Neuronal stem cell (in vitro differentiated cells): ENCODE measurements at places on chromosomes 11 and 22.

GRCh38 chr11:17224727-17225126 lies 16.9 kb upstream of the PIK3C2A start:
- DNase-seq: no peak

- no peak for DNase-seq
These were observed 10.6 kb downstream of the TMPRSS13 start for GRCh38 chr11:117918366-117919255.

DNA sequence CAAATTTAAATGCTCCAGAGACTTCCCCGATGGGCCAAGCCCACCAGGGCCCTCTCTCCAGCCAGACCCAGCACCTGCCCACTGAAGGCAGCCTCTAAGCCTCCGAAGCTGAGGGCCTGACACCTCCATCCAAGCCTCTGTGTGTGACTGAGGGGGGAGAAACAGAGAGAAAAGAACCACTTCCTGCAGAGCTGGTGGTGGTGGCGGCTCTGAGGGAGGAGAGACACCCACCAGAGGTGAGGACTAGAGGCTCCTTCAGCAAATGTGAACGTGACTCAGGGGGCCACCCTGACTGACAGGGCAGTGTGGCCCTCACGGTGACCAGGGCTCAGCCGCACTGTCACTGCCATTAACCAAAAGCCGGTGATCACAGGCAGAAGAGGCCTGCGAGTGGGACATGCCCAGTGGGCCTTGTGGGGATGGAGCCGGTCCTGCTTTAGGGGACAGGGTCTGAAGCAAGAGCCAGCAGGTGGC lies 31.0 kb upstream of the CD5 start:
- no peak for DNase-seq

DNA sequence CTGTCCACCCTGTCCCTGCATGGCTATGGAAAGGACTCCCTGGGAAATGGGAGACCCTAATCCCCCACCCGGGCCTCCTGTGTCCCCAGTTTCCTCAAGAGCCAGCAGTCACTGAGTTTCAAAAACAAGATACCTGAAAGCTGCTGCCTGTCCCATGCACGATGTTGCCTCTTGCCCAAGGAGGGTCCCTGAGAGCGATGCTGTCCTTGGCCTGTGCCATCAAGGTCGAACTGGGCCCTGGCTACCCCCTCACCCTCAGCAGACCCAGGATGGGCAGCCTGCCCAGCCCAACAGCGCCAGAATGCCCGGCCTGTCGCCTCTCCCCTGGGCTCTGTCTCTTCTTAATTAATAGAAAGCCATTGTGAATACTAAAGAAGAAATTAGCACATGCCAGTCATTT lies 104.5 kb upstream of the LMO1 start:
- DNase-seq: no peak

DNA sequence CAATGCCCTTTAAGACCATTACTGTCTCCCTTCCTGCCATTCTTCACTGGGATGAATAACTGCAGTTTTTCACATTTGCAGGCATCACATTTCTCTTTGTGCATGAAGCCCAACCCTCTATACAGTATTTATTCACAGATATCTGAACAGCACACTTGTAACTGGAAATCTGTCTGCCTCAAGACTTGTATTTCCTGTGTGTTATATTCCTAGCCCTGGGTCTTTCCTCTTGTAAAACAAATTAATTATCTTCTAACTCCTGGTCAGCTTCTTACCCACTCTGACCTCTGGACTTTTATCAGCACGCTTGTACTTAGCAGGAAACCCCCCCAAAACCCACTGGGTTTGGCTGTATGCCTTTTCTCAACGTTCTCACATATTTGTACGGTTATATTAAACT lies 2.0 kb downstream of the CSRP3 start:
- DNase-seq: no peak

GRCh38 chr11:116234989-116235568 lies 537.7 kb downstream of the BUD13 start:
- no peak for DNase-seq

DNA sequence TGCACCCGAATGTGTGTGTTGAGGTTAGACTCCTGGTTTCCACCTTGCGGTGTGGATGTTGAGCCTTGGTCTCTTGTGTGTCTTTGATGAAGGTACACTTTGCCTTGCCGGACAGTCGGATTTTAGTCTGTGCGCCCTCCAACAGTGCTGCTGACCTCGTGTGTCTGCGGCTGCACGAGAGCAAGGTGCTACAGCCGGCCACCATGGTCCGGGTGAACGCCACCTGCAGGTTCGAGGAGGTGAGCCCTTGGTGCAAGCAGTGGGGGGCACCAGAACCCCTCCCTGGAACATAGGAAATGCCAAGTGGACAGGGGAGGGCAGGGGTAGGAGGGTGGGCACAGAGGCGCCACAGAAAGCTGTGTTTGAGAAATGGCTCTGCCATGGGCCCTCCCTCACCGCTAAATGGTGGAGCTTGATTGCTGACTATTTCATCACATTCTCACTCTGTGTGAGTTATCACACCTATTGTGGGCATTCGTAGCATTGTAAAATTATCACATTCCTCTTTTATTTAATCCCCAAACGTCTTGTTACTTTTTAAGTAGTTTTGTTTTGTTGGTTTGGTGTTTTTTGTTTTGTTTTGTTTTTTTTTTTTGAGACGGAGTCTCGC lies 26.4 kb upstream of the PANX2 start:
- no peak for DNase-seq

DNA sequence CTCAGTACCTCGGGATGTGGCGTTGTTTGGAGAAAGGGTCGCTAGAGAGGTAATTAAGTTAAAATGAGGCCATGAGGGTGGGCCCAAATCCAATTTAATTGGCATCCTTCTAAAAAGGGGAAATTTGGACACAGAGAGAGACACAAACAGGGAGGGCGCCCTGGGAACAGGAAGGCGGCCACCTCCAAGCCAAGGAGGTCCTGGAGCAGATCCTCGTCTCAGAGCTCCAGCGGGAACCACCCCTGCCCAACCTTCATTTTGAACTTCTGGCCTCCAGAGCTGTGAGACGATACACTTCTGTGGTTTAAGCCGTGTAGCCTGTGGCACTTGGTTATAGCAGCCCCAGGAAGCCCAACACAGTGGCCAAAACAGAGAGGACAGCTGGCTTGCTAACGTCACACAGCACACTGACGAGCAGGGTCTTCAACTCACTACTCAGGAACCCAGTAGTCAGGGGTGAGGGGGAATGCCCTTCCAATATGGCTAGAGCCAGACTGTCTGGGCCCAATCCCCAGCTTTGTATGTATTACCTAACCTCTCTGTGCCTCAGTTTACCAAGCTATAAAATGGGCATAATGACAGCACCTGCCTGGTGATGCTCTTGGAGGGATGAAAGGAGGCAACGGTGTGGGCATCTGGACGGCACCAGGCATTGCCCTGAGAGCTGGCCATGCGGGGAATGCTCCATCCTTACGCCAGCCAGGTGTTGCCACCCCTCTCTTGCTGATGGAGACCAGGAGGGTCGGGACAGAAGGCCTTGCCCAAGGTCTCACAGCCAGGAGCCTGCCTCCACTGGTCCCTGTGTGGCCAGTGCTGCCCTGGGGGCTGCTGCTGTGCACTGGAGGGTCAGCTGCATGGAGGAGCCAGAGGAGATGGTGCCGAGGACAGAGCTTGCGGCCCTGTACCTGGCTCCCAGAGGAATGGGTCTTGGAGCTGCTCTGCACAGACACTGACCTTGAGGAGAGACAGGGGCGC lies 53.3 kb upstream of the LINC01488 start:
- no peak for DNase-seq

DNA sequence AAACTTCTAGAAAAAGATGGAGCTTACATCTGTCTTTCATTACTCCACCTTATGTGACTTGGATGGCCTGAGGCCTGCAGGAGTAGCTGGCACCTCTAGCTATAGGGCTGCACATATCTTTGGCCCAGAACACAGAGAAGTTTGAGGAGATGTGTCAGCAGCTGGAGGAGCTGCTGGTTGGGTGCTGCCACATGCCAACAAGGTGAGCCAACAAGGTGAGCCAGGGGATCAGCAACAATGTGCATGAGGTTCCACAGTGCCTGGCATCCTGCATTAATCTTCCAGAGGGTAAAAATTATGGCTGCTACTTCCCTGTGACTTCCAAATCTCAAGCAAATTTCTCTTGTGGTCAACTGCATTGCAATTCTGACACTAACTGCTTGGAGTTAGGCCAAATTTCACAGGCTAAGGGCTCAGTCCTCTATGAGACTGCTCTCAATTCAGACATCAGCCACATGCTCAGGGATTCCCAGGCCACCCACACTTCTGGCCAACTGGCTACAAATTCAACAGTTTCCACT lies 16.0 kb downstream of the RBM7 start:
- DNase-seq: no peak

- no peak for DNase-seq
These were observed 77.9 kb upstream of the USP47 start for GRCh38 chr11:11763796-11764422.

- DNase-seq: no peak
These were observed 3.0 kb downstream of the LRP5 start for GRCh38 chr11:68315171-68315920.
